ENCODE measurements at places on chromosomes 4 and X. TPM values are rescaled to one million over a fixed set of nuclear protein-coding genes. Genes with fewer than 3 reads are reported as not detected.

Gene UFSP2
- polyA plus RNA-seq = 63.7 TPM

Gene ANAPC4
- 60.5 TPM for polyA plus RNA-seq

Gene TEX11
- polyA plus RNA-seq = 0.05 TPM

Gene PAGE2
- polyA plus RNA-seq = not detected

GRCh38 chr4:99321241-99322191, at the start of gene ADH1B:
Gene ADH1B, minus strand, starts transcription at chr4:99321401. Its CDS starts 70 bp downstream, at chr4:99321331.
- peak; percentile 73 for DNase-seq

- DNase-seq = no peak
These were observed 1.3 kb downstream of the BGN start for GRCh38 chrX:153495903-153496589.

DNA sequence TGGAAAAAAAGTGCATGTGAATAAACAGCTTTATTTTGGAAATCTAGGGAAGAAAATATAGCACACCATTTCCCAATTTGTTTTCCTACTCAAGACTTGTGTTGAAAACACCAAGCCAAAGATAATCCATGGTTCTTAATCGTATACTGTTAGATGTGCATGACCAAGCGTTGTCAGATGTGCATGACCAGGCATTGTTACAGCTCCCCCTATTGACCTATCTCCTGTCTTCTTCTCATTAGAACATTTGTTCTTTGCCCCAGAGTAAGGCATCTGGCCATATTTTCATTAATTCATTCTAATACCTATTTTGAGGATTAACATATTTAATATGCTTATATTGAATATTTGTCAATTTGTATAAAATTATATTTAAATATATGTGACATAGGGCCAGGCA, 14.4 kb upstream of the VCX start:
- no peak for DNase-seq

- DNase-seq = no peak
These were observed 98.2 kb downstream of the YIPF7 start for GRCh38 chr4:44553180-44553579.

DNA sequence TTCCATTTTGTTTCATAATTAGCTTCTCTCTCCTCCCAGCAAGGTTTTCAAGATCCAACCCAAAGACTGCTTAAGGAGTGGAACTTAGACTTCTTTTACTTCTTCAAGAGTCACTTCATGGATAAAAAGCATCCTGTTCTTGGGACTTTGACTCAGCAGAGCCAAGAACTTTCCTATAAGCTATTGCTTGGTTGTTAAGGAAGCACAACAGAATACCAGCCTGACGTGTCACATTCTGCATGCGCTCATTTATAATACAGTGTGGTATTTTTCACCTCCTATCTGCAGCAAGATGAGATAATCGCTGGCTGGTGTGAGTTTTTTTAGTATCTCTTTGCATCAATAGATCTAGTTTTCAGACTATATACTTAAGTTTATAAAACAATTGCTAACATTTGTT, 152.1 kb downstream of the PALLD start:
- DNase-seq = no peak

- no peak for DNase-seq
These were observed 67.5 kb downstream of the TBL1X start for GRCh38 chrX:9532349-9532748.

GRCh38 chr4:38612646-38613414, 51.2 kb upstream of the KLF3 start:
- DNase-seq = no peak

DNA sequence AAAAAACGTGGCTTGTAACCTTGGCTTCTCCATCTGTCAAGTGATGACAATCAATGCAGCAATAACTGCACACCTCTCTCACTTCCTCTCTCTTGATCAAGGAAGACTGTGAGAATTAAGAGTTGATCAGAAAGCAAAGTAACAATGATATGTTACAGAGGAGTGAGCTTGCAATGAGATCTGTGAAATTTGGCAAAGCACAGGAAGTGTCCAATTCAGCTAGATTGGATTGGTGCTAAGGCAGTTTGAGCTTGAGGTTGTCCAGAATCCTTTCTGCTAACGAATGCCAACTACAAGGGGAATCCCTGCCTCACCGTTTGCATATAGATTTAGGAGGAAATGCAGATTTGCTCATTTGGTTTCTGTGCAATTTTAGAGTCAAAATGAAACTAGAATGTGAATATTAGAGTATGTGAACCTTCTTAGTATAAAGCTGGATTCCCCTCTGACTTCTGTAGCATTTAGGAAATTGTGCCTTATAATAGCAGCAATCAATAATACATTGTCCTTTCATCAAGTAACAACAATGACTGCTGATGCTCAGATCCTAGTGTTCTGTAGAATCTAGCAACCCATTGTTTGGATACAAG, 346.4 kb downstream of the PTTG2 start:
- no peak for DNase-seq

DNA sequence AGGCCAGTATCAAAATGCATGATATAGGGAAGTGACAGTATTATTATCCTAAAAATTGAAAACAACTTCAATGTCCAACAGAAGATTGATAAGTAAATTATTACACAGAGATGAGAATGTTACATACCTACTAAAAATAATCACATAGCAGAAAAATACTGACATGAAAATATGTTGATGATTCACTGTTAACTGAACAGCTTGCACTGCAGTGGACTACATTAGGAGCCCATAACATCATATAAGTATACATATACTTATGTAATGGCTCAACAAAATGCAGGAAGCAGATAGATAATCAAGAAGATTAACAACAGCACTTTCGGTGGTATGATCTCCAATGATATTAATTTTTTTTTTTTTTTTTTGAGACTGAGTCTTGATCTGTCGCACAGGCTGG, 7.1 kb downstream of the CLOCK start:
- no peak for DNase-seq

- no peak for DNase-seq
These were observed at the start of gene ARHGAP6 for GRCh38 chrX:11665168-11666111. Gene ARHGAP6, minus strand, starts transcription at chrX:11665920. Its CDS starts 1,092 bp downstream, at chrX:11664828.

All from right lung (tissue), 10 donors.